ENCODE measurements at places on chromosomes 2 and 18.

GRCh38 chr2:235157746-235158482 lies 206.1 kb downstream of the SH3BP4 start:
- DNase-seq: no peak

GRCh38 chr2:157105372-157105771 lies 152.1 kb upstream of the GALNT5 start:
- no peak for DNase-seq

- DNase-seq: no peak
Measured at GRCh38 chr2:213022987-213023386, 128.4 kb downstream of the IKZF2 start.

DNA sequence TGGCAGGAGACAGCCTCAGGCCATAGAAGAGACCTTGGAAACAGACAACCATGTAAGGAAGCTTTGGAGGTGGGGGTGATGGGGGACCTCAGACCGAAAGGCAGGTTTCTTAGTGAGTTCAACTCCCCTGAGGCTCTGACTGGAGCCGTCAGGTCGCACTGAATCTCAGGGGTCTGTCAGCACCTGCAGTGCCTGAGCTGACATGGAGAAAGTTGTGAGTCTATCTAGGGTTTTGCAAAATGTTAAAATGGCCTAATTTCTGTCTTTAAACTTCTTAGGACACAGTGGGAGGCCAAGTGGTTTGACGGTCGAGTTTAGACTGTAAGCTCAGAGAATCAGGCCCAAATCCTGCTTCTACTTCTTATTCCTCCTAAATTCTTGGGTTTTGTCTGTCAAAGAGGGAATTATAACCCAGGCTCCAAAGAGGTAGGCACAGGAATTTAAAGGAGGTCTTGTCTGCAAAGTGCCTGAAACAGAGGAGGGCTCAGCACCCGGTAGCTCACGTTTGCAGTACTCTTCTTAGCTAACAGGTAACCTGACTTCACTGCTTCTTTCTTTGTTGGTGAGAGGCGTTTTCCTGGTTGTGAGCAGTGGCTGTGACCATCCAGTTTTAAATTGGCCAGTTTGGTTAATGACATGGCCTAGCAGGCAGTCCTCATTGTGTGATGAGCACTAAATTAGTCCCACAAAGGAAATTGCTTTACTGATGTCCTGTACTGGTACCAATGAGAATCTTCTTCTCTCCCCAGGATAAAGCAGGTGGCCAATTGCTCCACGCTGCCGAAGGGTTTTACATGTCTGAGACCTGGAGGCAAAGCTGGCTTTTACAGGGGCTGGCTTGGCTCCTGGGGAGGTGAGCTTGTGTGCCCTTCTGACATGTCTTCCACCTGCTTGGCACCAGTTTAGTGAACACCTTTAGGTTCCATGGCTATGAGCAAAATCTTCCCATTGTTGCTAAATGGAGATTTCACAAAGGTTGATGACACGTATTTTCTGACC lies 95.7 kb downstream of the MYCN start:
- DNase-seq: no peak

- DNase-seq: no peak
Measured at GRCh38 chr2:149701241-149701640, 113.7 kb upstream of the MMADHC start.
